ENCODE measurements at places on chromosomes 3 and 15.
A peak's percentile ranks its signal among the peaks of the same experiment; 100 is the strongest.

DNA sequence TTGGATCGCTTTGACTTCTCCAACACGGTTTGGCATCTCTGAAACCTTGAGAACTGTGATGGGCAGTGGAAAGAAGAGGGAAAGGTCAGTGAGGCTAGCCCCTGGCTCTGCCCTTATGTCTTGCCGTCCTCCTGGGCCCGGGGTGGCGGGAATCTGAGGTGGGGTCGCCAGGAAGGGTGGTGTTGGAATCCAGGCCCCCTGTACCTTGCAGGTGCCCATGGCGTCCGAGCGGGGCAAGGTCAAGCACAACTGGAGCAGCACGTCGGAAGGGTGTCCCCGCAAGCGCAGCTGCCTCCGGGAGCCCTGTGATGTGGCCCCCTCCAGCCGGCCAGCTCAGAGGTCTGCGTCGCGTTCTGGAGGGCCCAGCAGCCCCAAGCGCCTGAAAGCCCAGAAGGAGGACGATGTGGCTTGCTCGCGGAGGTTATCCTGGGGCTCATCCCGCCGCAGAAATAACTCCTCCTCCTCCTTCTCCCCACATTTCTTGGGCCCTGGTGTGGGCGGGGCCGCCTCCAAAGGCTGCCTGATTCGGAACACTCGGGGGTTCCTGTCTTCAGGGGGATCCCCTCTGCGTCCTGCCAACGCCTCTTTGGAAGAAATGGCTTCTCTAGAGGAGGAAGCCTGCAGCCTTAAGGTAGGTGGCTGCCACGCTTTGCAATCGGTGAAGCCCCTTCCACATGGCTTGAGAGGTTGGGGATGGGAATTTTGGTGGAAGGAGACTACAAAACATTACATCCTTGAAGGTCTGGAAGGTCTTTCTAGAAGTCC lies 907 bp downstream of the TATDN2 start:
- DNase-seq, result peak; percentile 67

- DNase-seq, result peak; percentile 0
Measured at GRCh38 chr3:6799264-6799915, 61.5 kb upstream of the GRM7 start.

DNA sequence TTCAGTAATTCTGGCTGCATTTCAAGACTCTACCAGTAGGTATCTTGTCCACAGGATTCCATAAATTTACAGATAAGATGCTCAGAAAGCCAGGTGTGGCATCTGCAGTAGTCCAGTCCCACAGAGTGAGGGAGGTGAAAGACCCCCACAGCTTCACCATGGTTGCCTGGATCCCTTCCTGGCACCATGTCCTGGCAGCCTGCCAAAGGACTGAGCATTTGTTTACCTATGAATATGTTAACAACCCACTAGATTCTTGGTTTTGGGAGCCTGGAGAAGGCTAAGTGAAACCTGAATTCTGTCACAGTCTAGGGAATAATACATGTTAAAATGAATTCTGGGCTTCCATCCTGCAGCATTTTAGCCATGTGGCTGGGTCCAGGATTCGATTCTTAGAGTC lies 14.9 kb downstream of the CHST2 start:
- DNase-seq, result no peak

DNA sequence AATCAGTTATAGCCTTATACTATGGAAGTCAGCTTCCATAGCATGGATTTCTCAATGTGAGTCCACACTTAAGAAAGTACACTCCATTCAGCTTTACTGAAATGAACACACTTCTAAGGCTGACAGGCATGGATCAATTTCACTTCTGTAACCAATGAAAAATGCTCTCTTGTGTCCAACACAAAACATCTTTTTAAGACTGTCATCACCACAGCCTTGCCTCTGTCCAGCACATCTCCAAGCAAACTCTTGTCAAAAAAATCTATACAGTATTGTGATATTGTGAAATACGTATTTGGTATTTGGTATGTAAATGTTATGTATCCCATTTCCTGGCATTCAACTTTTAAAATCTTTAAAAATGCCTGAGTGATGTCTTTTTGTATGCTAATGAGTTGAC lies 208.7 kb downstream of the RAP2B start:
- no peak for DNase-seq

DNA sequence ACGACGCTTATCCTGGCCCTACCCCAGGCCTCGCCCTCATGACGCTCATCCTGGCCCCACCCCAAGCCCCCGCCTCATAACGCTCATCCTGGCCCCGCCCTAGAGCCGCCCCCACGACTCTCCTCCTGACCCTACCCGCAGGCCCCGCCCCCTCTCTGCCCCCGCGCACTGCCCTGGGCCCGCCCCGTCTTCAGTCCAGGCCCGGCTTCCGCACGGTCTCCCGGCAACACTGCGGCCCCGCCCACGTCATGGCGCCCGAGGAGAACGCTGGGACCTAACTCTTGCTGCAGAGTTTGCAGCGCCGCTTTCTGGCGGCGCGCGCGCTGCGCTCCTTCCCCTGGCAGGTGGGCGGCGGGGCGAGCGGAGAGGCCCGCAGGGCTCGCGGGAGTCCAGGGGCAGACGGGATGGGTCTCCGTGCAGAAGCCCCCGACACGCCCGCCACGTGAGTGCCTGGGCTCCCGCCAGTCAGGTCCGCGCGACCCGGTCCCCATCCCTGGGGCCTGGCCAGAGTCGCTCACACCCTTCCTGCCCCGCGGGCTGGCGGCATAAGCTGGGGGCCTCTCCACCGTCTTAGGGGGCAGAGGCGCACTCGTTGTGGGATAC lies 52.5 kb upstream of the ROPN1B start:
- DNase-seq, result peak; percentile 92

GRCh38 chr3:74614107-74614967 lies at the start of gene CNTN3:
Gene CNTN3 (minus strand): TSS chr3:74614659. CDS start chr3:74521112, 93,547 bp downstream.
- no peak for DNase-seq

DNA sequence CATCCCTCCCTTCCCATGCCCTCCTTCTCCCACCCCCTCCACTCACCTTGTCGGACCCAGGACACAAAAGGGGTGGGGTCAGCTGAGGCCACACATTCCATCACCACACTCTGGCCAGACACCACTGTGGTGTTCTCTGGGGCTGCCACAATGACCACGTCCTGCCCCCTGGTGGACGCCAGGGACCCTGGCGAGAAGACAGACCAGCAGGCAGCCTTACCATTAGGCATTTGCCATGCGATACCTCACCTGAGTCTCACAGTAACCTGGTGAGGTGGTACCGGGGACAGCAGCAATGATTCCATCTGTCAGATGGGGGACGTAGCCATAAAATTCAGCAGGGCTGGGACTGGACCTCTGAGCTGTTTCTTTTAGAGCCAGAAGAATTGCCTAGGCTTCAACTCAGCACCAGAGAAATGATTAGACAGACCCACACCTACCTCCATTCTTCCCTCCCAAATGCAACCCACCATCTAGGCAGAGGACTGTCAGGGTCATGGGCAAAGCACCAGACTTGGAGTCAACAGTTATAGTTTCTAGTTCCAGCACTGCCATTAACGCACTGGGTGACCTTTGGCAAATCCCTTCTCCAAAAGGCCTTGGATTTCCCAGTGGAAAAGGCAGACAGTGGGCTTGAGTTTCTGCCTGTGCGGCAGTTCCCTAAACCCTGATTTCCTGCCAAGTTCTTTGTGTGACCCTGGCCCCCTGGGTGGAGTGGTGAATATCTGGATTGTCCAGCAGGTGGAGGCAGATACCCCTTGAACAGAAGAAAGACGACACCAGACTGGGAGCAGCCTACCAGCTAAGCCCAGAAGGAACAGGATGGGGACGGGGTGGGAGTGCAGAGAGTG lies 21.8 kb downstream of the IGDCC4 start:
- DNase-seq, result peak; percentile 30

GRCh38 chr3:43758592-43759225 lies 68.0 kb downstream of the ABHD5 start:
- DNase-seq, result no peak

DNA sequence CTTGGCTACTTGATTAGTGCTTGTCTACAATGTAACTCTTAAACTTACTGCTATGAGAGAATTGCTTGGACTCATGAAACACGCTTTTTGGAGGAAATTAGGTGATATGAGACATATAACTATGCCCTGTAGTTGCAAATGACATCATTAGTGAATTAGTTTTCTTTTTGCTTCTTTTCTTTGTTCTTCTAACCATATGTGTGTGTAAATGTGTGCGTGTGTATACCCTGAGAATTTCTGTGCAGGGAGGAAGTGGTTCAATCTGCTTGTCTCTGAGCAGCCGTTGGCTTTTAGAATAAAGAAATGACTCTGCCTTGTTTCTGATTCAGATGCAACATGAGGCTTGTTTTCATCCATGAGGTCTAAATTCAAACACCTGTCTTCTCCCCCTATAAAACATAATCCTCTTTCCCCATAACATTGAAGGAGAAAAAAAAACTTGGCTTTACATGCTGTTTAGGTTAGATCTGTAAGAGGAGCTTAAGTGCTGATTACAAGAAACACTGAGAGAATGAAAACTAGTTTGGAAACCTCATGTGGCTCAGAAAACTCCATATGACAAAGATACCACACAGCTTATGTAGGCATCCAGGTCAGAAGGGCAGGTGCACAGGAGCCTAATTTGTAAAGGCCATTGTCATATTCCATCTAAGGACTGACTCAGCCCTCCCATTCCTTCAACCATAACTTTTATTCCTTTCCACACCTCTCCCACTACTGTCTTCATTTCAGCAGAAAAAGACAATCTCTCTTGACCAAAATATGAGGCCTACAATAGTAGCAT lies 30.5 kb upstream of the BLM start:
- DNase-seq, result no peak

DNA sequence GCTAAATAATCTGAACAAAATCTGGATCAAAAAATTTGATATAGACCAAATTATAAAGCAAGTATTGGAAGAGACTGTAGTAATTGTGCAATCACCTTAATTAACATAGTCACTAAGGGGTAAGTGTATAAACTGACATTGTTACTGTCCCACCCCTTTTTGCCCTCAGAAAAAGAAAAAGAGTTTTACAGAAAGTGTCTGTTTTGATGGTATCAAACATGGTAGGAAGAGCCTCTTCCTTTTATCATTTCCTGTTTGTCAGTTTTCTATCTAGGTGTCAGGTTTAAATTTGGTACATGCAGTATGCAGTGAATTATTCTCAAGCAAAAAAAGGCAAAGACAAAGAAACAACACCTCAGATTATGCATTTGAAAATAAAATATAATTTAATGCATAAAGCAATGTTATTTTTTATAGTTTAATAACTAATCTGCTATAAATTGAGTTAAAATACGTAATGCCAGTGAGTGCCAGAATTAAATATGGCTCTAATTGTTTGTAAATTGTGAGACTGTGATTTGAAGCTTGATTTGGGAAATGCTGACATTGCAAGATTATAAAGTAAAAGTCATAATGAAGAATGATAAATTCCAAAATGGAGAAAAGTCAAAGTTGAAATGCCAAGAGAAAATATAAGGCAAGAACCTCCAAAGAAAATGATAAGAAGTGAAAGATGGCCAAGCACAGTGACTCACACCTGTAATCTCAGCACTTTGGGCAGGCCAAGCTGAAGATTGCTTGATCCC lies 30.3 kb upstream of the CMC1 start:
- DNase-seq, result no peak

All from stimulated activated CD4-positive, alpha-beta T cell treated with anti-CD3 and anti-CD28 coated beads, Interleukin-15, amount 100 ng/mL, for 48 hours (primary cell).